Stimulated activated CD8-positive, alpha-beta memory T cell treated with anti-CD3 and anti-CD28 coated beads, Interleukin-15, amount 100 ng/mL, for 24 hours (primary cell): ENCODE measurements at places on chromosomes 2 and 18.

GRCh38 chr2:172962082-172962481 lies 113.6 kb upstream of the MAP3K20 start:
- no peak for DNase-seq

DNA sequence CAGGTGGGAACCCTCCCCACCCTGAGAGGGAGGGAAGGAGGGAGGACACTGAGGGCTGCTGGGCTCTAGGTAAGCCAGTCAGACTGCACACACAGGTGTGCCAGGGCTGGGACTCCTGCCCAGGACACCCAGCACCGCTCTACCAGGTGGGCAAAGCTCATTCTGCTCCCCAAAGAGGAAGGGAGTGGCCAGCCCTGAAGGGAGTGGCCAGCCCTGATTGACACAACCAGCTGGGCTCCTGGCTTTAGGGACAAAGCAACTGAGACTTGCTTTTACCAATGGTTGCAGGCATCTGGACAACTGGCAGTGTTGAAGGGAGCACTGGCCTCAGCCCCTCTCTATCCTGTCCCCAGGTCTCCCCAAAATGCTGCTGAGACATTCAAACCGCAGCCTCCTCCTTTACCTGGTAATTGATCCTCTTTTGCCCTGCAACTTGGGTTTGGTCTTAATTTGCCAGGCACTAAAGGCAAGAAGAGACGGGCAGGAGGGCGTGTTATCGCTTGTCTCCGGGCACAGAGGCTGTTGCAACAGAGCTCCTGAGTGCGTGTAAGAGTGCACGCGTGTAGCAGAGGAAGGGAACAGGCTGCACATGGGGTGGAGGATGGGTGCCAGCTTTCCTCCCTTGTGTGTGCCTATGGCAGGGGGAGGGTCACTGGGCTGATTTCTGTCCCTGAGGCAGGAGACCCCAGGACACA lies 14.5 kb upstream of the FOSL2 start:
- DNase-seq = no peak

DNA sequence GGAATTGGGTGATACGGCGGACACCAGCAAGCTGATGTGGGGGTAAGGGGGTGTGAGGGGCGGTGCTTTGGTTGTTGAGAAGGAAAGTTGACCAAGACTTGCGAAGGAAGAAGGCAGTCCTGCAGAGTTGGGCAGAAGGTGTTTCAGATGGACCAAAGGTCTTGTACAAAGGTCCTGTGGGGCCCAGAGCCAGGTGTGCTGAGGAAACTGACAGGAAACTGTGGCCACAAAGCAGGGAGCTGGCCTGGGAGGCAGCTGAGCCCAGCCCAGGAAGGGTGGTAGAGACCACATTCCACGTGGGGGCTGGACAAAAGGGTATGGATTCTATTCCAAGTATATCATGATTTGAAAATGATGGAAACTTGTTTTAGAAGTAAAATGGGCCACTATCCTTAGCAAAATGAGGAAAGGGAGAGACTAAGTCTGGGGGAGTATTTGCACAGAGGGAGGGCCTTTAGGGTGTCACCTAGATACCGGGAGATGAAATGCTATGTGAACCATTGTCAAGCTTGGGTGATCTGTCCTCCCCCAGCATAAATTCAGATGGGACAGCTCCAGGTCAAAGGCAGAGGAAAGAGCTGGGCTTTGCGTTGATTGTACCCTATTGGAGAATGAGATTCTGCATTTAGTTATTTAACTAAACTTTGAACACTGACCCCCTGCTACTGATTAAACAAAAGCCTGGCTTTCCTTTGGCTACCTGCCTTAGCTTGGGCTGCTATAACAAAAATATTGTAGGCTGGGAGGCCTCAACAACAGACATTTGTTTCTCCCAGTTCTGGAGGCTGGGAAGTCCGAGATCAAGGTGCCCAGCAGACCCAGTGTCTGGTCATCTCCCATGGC lies 4.3 kb upstream of the EDAR start:
- no peak for DNase-seq

GRCh38 chr2:206518997-206519396 lies 75.7 kb downstream of the ADAM23 start:
- DNase-seq = no peak

GRCh38 chr2:30216157-30216556 lies 15.2 kb upstream of the LBH start:
- DNase-seq = no peak

DNA sequence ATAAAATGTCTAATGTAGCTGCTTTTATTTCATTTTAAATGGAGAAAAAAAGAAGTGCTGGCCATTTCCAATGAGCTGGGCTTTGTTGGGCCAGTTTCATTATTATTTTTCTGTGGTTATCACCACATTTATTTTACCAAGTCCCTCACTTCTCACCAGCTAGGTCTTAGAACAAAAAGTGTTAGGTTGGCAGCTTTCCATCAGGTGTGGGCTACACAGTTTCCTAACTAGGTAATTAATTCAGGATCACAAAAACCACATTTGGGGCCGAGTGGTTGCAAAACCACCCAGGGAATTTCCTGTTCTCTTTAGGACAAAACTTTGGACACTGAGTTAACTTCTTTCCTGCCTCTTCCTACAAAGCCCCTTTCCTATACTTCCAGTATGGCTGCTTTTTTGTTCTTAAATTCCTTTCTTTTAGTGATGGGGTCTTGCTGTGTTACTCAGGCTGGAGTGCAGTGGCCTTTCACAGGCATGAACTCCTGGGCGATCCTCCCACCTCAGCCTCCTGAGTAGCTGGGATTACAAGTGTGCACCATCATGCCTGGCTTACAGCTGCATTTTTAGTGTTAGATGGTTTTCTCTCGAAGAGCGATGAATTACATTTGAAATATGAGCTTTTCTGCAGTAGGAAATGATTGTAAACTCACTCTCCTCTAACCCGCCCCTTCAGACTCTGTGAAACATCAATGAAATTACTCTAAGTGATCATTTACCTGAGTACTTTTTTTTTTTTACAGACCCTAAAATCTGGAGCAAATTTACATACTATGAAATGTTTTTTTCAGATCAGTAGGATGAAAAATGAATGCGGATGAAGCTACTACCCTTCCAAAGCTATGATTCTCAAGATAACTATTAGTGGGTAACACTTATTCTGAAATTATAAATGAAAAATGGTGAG lies 2.6 kb upstream of the ZFP36L2 start:
- DNase-seq = no peak

GRCh38 chr2:217890445-217890844 lies 112.3 kb downstream of the TNS1 start:
- DNase-seq = no peak

DNA sequence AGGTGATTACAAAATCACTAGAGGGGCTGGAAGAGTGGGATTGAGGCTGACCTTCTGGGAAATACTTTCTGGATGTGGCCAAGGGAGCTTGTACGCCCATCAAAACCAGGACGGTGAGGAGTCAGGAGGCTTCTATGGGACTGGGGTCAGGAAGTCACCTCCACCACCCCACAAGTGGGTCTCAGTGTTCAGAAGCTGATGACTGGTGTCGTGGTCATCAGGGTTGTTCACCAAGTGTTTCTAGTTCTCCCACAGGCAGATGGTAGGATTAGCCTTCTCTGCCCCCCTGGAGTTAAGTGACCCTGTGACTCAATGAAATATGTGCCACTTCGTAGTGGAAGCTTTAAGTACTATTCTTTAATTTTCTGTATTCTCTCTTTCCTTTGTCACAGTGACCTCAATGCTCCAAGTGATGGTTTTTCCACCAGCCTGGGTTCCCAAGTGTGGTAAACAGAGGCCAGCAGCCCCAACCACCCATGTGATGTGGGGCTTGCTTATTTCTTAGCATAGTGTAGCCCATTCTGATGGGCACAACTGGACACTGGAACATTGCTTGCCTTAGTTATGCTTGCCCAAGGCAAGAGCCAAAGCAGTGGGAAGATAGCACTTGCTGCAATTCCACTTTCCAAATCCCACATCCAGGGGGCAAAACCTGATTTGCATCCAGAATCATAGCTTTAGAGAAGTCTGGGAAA lies 258.8 kb downstream of the CYP26B1 start:
- no peak for DNase-seq

DNA sequence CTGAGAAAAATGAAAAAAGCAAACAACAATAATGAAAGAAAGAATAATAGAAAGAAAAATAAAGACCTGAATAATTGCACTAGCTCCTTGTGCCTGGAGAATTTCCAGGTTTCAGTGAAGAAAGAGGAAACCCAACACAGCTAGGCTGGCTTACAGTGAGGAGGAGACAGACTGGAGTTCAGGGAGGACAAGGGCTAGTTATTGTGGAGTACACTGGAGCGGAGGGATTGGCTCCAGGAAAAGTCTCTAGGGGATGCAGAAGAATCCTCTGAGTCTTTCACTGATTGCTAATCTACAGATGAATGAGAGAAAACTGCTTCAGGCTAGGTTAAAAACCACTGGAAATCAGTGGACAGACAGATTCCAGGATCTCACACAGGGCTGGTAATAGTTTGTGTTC lies 163.6 kb upstream of the RBMS1 start:
- no peak for DNase-seq

GRCh38 chr2:241753493-241753892 lies 19.1 kb downstream of the D2HGDH start:
- DNase-seq = no peak

DNA sequence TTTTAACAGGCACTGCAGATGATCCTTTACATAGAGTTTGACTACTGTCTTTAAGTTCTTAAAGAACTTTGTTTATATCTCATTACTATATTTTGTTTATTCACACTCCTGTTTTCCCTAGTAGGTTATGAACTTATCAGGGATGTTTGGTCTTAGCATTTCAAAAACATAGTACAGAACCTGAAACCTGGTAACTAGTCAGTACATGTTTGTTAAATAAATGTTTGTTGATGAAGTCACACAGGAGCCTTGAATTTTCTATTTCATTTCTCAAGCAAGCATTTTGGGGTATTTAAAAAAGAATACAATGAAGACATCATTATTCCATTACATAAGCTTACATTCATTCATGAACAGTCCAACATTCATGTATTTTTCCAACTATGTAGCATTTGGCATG lies 280.3 kb upstream of the ZSWIM2 start:
- no peak for DNase-seq
